ENCODE measurements at places on chromosomes 12 and 14. TPM values are rescaled to one million over a fixed set of nuclear protein-coding genes. Genes with fewer than 3 reads are reported as not detected.

The BAZ1A gene
- total RNA-seq: 55.6 TPM

The ZNF140 gene
- 14.9 TPM for total RNA-seq

The SYNDIG1L gene
- not detected for total RNA-seq

The CLEC1B gene
- not detected for total RNA-seq

The FBRSL1 gene
- 58.3 TPM for total RNA-seq

All from T-helper 2 cell treated with Interferon-gamma antibody and Interleukin-4, amounts not matched to agents 100 ng/mL and 5 ng/mL, for 36 hours (primary cell).